ENCODE measurements at places on chromosomes 1 and 21.

DNA sequence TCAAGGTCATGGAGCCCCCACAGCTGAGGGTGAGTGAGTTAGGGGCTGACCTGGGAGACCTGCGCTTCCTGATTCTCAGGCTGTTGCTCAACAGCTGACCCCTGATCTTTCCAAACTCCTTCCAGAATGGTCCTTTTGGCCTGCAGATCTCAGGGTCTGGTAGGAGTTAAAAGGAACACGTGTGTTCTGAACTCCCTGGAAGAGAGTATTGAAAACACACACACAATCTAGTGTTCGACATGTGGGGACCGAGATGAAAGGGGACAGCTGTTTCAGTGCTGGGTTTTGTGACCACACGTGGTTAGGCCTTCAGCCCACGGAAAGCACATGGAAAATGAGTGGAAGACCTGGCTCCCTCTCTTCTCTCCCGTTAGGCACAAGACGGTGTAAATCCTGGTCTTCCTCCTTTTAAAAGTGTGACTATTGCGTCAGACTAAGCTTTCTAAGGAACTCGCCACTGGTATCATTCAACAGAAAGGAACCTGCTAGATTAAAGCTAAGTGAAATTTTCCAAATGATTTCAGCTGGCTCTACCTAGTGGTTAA lies 49.6 kb downstream of the RUNX1 start:
- DNase-seq: no peak

DNA sequence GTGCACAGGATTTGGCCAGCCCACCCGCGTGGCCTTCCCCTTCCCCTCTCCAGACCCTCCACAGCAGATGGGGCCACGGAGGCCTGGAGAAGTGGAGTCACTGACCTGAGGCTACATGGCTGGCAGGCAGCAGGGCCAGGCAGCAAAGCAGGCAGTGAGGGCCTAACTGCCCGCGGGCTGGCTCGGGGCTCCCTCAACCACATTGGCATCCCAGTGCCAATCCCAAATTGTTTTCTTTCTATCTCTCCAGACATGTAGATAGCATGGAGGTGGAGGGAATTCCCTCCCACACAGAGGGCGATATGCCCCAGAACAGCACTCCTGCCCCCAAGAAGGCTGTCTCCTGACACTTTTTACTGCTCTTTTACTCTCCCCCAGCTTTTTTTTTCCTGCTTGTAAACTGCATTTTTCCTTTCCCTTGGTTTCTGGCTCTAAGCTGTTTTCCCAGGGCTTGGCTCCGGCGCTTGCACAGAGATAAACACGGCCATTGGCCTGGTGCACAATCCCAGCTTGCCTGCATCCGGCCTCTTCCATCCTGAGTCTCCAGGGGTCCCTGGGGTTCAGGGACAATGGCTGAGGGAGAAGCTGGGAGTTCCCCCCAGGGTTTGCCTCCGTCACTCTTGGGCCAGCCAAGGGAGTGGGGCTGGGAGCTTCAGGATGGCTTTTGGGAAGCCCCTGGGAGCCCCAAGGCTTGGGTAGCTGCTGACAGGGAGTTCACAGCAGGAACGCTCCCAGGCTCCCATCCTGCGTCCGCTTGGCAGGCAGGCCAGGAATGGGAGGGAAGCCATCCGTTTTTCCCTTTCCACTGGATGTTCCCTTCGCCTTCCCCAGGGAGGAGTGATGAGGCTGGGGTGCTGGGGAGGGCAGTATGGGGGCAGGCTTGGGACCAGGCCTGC lies 7.0 kb downstream of the EPHX1 start:
- no peak for DNase-seq

DNA sequence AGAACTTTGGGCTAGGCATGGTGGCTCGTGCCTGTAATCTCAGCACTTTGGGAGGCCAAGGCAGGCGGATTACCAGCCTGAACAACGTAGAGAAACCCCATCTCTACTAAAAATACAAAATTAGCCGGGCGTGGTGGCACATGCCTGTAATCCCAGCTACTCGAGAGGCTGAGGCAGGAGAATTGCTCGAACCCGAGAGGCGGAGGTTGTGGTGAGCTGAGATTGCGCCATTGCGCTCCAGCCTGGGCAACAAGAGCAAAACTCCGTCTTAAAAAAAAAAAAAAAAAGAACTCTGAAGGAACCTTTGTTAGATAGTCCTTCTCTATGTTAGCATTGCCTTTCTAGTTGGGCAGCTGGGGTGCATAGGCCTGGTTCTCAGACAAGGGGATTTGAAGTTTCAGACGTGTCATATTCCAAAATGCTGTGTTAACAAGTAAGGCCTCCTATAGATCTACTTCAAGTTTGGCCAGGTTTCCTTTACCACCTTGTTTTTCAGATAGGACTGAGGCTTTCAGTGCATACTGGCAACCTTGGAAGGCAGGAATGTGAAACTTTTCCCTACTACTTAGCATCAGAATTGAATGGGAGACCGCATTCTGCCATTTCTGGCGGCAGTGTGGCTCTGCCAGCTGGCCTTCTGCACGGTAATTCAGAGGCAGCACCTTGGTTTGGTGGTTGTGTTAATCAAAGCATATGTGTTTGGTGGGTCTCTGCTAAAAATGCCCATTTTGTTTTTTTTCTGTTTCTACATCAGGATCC lies 6.1 kb downstream of the UQCRH start:
- DNase-seq: no peak

DNA sequence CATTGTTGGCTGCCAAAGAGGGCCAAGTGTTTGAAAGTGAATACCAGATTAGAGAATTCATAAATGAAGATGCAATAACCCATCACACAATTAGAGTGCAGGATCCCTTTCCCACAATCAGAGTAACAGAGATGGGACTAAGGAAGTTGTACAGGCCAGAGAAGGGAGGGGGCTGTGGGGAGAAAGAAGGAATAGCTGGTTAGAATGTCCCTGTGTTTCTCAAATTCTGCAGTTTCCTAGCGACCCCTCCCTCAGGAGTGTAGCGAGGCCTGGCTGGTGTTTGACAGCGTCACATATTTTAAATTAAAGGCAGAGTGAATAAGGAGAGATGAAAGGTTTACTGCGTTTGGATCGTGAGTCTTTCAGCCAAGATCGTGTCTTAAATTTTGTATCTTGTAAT lies 58.1 kb downstream of the GALNT2 start:
- DNase-seq: no peak

- DNase-seq: peak; percentile 13
Measured at GRCh38 chr1:18256282-18257235, 149.0 kb downstream of the IGSF21 start.

DNA sequence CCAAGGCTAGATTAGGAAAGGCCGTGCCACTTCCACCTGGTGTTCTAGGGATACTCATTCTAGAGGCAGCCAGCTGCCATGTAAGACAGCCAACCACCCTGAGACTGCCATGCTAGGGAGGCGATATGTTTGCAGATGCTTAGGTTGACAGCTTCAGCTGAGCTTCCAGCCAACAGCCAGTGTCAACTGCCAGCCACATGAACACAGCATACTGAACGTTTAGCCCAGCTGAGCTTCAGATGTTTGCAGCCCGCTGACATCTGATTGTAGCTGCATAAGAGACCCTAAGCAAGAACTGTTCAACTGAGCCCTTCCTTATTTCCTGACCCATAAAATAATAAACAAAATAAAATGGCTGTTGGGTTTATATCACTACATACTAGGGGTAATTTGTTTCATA lies 5.0 kb upstream of the KCNC4 start:
- DNase-seq: no peak

- no peak for DNase-seq
Measured at GRCh38 chr1:17929224-17929623, 174.1 kb downstream of the ACTL8 start.

GRCh38 chr1:26349188-26349876 lies 4.6 kb downstream of the CRYBG2 start:
- DNase-seq: peak; percentile 73

GRCh38 chr1:76144247-76144646 lies 69.7 kb downstream of the ST6GALNAC3 start:
- peak; percentile 2 for DNase-seq

DNA sequence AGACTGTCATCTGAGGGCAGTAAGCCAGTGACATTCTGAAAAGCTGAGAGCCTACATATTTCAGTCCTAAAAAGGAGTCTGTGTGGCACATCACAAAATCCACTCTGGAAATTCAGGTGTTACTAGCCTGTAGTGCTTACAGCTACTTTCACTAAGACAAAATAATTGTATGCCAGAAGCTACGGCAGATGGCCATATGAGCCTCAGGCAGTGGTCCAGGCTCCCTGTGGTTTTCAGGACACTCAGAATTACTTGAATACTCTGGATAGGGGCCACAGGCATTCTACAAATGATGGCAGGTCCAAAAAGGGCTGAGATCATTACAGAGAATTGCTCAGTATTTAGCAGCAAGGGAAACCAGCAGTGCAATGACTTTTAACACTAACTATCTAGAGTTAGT lies 527.1 kb downstream of the MRPL39 start:
- no peak for DNase-seq

DNA sequence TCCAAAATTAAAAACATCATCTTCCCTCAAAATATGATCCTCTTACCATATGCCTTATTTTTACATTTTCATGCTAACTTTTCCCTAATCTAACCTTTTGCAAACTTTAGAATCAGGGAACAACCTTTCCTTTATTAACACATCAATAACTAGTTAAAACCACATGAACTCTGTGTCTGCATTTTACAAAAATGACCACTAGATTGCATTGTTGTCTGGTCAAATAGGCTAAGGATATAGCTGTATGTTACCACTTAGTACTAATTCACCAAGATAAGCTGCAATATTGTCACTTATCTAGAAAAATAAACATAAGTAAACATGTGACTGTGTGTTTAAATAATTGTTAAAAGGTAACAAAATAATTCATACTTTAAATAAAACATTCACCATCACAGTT lies 82.3 kb downstream of the DENND1B start:
- DNase-seq: no peak

DNA sequence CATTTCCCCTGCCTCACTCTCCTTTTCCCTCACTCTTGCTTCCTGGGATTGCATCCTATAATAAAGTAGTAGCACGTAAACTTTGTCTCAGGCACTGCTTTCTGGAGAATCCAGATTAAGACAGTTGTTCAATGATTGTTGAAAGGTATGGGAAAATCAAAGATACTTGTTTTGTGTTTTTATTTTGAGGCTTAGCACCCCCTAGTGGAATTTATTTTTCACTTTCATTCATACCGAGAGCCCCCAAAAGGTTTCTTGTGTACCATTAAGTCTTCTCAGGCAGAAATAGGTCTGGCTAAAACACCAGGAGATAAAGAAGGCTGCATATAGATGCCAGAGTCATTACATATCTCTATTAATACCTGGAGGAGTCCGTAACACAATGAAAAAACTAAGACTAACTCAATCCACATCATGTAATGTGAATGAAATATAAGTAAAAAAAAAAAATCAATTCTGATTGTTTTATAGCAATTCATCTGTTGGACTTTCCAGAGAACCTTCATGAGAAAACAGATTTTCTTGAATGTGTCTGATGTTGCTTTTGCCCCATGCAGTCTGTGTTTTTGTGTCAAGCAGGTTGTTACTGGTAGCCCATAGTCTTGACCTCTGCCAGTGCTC lies 103.5 kb downstream of the RPE65 start:
- no peak for DNase-seq

- no peak for DNase-seq
Measured at GRCh38 chr1:38129971-38130370, 83.4 kb upstream of the POU3F1 start.

DNA sequence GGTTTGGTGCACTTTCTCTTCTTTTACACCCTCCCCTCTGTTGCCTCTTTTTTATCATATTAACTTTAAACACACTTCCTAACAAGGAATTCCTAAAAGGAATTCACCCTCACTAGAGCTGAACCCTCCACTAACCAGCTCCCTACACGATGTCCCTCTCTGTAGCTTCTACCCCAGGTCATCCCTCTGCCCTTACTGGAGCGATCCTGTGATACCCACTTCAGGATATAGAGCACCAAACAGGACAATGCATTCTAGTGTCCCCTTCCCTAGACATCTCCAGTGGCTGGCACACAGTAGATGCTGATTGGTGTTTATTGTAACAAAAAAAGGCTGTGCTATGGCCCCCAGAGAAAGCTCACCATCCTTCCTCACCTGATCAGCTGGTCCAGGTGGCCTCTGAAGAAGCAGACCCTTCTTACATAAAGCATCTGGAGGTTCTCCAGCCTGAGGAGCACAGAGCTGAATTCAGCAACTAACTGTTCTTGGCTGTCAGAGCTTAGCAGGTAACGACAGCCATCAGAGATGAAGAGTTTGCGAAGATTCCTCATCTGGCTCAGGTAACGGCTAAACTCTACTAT lies 1.4 kb downstream of the PRAMEF18 start:
- no peak for DNase-seq

DNA sequence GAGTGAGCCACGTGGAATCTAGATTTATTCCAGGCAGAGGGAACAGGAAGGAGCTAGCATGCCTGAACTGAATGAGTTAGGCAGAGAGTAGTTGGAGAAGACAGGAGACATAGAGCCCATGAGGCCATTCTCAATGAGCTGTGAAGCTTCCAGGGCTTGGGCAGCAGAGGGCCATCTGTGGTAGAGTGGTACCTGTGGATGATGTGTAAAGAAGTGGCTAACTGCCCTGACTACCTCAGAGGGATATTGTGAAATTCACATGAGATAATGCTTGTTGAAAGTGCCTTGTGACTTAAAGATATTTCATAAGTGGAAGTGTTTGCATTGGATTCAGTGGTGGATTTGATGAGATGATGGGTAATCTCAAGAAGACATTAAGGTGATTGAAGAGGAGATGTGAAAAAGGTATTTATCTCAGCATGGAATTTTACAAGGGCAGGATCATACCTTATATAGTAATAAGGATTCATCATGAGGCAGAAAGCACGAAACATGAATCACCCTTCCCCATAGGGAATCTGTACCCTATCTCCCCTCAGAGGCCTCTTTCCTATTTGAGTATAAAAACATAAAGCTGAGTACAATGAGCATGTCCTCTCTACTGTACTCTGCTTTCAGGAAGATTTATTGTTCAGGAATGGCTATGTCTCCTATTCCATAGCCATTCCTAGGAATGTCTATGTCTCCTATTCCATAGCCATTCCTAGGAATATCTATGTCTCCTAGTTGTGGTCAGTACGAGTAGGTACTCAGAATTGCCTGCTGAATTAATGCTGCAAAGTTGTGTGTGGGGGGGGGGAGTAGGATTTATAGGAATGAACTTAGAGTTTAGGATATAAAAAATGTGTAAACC lies 146.8 kb downstream of the PAPPA2 start:
- no peak for DNase-seq

- peak; percentile 72 for DNase-seq
Measured at GRCh38 chr1:178538192-178538916, 25.4 kb downstream of the TEX35 start.

- no peak for DNase-seq
Measured at GRCh38 chr21:42160111-42160721, 58.7 kb upstream of the ABCG1 start.

DNA sequence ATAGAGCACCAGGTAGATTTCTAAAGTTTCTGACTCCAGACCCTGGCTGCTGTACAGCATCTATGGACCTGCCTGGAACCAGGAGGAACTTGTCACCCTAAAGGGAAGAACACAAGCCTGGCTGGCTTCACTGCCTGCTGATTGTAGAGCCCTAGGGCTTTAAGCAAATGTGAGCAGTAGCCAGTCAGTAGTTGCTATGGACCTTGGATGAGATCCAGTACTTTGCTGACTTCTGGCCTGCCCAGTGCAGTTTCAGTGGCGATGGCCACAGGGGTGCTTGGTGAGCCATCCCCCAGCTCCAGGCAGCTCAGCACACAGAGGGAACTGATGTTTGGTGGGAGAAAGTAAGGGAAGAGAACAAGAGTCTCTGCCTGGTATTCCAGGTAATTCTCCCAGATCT lies 68.4 kb downstream of the ATP6V1G3 start:
- DNase-seq: no peak
